ENCODE measurements at places on chromosomes 16 and 17.

- no peak for DNase-seq
These were observed 21.0 kb upstream of the MTMR4 start for GRCh38 chr17:58535431-58535830.

DNA sequence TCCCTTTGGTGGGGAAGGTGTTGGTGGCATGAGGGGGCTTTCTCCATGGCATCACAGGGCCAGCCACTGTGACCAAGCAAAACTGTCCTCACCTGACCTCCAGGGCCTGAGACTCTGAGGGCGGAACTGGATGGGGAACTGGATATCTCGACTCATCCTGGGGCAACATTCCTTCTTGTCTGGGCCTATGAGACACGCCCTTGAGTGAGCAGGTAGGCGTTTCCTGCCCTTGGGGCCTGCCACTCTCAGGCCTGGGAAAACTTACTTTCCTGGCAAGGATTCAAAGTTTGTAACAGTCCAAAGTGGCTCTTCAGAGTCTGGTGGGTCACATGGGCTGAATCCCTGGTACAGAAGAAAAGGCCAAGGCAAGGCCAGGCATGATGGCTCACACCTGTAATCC, 9.6 kb downstream of the MT1X start:
- no peak for DNase-seq

- no peak for DNase-seq
These were observed 246.6 kb upstream of the DYNLRB2 start for GRCh38 chr16:80294172-80294571.

DNA sequence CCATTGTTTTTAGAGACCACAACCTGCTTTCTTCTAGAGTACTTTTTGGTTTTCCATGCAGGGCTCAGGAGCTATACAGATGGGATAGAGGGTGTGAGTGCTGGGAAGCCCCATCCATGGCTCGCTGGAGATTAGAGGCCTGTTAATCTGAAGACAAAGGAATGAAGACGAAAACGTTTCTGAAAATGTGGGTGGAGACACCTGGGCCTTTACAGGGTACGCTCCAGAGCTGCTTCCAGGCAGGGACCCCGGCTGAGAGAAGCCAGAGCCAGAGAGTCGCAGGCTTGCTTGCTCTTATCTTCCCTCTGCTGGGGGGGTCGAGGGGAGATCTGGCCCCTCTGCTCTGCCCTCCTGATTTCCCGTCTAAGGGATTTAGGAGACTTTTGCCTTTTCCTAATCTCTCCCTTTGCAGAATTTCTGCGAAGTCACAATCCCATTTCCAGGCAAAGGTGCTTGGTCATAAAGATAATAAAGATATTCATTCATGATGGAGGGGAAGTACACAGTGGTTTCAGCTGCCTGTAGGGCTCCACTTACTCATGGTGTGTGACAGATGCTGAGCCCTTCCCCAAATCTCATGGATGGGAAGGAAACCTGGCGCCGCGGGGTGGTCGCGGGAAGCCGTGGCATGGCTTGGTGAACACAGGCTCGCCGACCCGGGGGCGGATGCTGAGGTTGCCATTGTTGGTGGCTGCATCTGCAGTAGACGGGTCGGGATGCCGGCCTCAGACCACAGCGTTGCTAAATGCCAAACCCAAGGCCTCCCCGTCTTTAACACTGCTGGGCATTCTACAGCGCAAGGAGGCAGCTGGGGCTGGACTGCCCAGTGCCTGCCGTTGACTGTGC, 4.8 kb upstream of the SOCS3 start:
- no peak for DNase-seq

- DNase-seq: no peak
These were observed 387 bp downstream of the MSI2 start for GRCh38 chr17:57256708-57257112.

DNA sequence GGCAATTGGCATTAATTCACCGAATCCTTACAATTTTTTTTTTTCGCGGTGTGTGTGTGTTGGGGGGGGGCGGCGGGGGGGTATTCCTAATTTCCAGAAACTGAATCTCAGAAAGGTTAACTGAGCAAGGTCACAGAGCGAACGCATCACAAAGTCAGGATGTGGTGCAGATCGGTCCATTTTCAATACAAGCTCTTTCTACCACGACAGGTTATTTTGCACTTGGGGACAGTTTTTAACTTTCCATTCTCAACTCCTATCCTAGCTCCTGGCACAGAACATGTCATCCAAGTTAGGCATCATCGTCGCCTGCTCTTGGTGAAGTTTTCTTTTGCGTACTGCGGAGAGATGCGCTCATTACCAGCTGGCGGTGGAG, 15.4 kb upstream of the ERN1 start:
- DNase-seq: no peak

- no peak for DNase-seq
These were observed 122.2 kb downstream of the SMG6 start for GRCh38 chr17:2181206-2181896.

GRCh38 chr17:10435096-10435495, 13.3 kb upstream of the MYH8 start:
- DNase-seq: no peak

DNA sequence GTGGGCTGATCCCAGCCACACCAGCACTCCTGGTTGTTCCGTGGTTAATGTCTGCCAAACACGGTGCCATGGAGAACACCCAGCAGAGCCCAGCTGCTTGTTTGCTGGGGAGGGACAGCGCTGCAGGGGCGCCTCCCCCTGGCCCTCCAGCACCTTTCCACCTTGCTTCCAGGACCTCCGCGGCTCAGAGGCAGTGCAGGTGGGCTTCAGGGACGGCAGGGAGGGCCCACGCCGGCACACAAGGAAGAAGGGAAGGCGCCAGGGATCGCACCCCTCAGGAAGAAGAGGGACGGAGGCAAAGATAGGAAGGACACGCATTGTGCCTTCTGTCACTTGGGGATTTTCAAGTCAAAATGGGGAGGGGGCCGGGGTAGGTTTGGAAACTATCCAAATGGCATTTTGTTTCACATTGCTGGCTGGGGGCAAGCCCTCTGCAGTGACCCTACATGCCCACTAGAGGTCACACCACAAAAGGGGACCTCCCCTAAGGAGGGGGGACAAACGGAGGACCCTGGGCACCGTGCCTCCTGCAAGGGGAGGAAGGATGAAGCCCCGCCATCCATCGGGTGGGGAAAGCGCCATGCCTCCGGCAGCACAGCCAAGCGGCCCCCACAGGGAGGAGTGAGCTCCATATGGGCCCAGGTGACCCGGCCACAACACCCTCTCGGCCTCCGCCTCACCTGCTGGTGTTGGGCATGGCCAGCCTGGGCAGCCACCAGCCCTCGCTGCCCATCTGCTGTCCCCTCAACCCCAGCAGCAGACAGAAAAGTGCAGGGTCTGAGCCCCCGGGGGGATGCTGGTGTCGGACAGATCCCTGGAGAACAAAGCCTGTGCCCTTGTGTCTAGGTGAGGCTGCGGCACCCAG, 7.5 kb upstream of the C16orf95 start:
- DNase-seq: no peak

DNA sequence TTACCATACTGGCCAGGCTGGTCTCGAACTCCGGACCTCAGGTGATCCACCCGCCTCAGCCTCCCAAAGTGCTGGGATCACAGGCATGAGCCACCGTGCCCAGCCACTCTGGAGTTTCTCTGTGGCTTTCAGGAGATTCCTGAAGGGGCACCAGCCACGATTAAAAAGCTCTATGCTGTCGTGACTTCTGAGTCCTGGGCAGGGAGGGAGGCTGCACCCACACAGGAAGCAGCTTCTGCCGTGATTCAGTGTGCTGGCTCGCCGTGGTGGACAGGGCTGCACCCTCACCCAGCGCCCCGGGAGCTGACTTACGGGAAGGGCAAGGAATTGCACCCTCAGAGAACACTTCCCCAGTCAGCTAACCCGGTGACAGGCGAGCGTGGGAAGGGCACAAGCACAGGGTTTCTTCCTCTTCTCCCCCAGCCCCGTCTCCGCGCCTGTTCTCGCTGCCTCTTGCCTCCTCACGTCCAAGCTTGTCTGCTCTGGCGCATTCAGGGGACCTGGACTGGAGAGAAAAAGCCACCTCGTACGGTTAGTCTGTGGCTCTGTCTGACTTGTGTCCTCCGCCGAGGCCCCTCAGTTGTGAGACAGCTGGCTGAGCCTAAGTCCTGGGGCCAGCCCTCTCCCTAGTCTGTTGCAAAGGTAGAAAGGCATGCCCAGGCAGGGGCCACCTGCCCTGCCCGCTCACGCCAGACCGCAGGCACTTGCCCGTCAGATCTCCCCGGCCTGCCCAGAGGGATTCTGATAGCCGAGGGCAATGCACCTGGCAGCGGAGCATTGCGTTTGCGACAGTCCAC, 145.0 kb downstream of the SEC14L1 start:
- no peak for DNase-seq

- DNase-seq: no peak
These were observed 802 bp downstream of the CYLD start for GRCh38 chr16:50742576-50743200.

DNA sequence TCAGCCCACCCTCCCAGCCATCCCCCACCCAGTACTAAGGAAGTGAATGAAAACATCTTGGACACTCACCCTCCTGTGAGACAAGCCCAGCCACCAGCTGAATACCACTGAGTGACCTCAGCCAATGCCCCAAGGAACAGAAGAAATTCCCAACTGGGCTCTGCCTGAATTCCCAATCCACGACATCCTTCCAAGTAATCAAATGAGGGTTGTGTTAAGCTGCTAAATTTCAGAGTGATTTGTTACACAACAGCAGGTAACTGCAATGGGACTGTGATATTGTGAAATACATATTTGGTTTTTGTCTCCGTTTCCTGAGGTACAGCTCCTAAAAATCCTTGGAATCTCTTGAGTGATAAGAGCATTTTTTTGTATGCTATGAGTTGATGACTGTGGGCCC, 578.7 kb upstream of the CDH11 start:
- DNase-seq: no peak

GRCh38 chr17:59221159-59221847, 992 bp downstream of the GDPD1 start:
- DNase-seq: no peak

DNA sequence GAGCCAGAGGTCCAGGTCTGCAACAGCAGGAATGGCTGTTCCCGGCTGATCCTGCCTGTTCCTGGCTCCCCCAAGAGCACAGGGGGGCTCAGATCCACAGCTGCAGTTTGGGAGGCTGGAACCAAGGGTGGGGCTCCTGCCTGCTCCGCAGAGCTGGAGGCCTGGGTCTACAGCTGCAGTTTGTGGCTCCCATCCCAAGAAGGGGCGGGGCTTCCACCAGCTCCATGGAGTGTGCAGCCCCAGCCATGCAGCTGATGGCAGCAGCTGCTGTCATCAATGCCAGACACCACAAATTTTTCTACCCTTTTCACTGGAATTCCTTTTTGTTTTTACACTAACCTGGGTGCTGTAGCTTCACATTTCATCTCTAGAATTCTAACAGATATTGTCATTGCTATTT, 135.4 kb upstream of the KIF2B start:
- DNase-seq: no peak
